ENCODE measurements at places on chromosomes 7 and 10.
A peak's percentile ranks its signal among the peaks of the same experiment; 100 is the strongest.

- H3K27me3 ChIP-seq = no peaks in the 10 kb centered on the region
- DNase-seq = peak; percentile 83
- H3K27ac ChIP-seq = no peak overlapping the region
- no peaks in the 10 kb centered on the region for H3K4me1 ChIP-seq
- no peaks in the 10 kb centered on the region for H3K36me3 ChIP-seq
- no peak overlapping the region for H3K4me3 ChIP-seq
These were observed 9.3 kb downstream of the TCAF1 start for GRCh38 chr7:143892527-143893300.

GRCh38 chr7:107130487-107131220 is 38.1 kb upstream of the HBP1 start:
- peak; percentile 55 for DNase-seq
- peaks cover 7% of the 10 kb centered on the region for H3K4me1 ChIP-seq
- no peaks in the 10 kb centered on the region for H3K36me3 ChIP-seq
- H3K27ac ChIP-seq = no peak overlapping the region
- H3K4me3 ChIP-seq = no peak overlapping the region

GRCh38 chr7:110007320-110008063 is 1083.4 kb upstream of the LRRN3 start:
- H3K4me3 ChIP-seq = no peak overlapping the region
- no peak for DNase-seq
- no peaks in the 10 kb centered on the region for H3K36me3 ChIP-seq

DNA sequence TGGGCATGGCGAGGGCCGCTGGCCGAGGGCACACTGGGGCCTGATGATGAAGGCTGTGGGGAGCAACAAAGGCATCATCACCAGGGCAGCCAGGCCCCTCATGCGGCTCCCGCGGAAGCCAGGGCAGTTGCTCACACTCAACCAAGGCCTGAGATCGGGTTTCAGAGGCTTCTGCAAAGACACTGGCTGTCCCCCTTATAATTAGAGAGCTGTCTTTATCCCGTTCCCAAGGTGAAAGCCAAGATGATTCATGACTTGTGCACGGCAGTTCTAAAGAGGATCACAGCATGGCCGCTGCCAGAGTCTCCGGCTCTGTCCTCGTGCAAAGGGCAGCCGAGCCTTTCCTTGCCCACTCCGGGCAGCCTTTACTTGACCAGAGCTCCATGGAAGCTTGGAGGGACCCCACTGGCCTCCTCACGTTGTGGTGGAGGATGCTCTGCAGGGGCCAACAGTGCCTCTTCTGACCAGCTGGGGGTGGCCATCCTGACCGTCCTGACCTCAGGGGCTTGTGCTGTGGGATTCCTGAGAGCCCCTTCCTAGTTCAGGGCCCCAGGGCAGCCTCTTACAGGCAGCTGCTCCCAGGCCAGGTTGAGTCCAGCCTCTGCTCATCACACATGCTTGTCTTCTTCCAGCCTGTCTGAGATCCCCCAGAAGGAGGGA is 82.3 kb downstream of the PRKAG2 start:
- H3K36me3 ChIP-seq = no peaks in the 10 kb centered on the region
- H3K27me3 ChIP-seq = no peaks in the 10 kb centered on the region
- H3K4me3 ChIP-seq = no peak overlapping the region
- no peaks in the 10 kb centered on the region for H3K4me1 ChIP-seq
- no peak for DNase-seq

DNA sequence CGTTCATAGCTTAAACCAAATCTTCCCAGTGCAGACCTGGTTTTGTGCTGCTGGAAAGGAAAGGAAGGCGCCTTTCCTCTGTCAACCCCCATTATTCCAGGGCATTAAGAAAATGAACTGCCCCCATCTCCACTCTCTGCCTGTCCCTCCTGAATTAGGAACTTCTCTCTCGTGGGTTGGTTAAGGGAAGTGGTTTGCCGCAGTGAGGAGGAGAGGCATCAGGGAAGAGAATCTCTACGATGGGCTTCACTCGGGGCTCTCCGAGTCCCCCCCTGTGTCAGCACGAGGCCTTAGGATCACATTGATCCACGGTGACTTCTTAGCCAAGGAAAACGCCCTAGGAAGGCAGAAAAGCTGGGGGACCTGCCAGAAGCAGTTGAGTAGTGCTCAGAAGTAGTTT is 53.9 kb upstream of the LYZL2 start:
- H3K4me3 ChIP-seq = no peak overlapping the region
- no peaks in the 10 kb centered on the region for H3K36me3 ChIP-seq
- 0 out of 2 replicates have a peak, but pooled peaks cover 2% of the 10 kb centered on the region for H3K4me1 ChIP-seq
- H3K27ac ChIP-seq = no peak overlapping the region

DNA sequence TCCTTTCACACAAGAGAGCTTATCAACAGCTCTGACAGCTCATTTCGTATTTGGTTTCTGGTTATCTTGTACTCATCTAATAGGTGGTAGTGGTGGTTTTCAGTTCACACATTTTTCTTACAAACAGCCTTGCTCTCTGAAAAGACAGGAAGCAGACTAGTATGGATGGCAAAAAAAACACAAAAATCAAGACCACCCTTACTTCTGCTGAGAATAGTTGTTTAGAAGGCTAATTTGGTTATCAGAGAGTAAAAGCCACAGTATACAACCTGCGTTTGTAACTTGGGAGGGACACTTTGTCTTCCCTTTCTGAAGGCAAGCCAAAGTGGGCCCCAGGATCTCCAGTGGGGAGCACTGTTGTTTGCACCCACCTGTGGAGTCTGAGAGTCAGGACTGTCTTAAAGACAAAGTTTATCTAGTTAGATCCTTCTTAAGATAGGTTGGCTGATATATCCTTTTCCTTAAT is 68.0 kb downstream of the PIP4K2A start:
- no peak overlapping the region for H3K27ac ChIP-seq
- no peaks in the 10 kb centered on the region for H3K36me3 ChIP-seq
- H3K4me3 ChIP-seq = no peak overlapping the region
- no peaks in the 10 kb centered on the region for H3K27me3 ChIP-seq
- H3K4me1 ChIP-seq = peaks cover 6% of the 10 kb centered on the region
- DNase-seq = no peak

DNA sequence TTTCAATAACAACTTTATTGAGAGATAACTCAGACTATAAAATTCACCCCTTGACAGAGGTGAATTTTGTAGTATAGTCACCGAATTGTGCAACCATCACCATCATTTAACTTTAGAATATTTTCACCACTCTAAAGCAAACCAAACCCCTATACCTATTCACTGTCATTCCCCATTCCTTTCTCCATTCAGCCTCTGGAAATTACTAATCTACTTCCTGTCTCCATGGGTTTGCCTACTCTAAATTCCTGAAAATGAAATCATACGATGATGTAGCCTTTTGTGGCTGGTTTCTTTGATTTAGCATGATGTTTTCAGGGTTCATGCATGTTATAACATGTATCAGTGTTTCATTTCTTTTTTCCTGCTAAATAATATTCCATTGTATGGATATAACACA is 15.6 kb upstream of the LMTK2 start:
- H3K27me3 ChIP-seq = no peaks in the 10 kb centered on the region
- H3K27ac ChIP-seq = no peak overlapping the region
- H3K4me1 ChIP-seq = no peaks in the 10 kb centered on the region
- H3K36me3 ChIP-seq = no peaks in the 10 kb centered on the region
- DNase-seq = no peak

DNA sequence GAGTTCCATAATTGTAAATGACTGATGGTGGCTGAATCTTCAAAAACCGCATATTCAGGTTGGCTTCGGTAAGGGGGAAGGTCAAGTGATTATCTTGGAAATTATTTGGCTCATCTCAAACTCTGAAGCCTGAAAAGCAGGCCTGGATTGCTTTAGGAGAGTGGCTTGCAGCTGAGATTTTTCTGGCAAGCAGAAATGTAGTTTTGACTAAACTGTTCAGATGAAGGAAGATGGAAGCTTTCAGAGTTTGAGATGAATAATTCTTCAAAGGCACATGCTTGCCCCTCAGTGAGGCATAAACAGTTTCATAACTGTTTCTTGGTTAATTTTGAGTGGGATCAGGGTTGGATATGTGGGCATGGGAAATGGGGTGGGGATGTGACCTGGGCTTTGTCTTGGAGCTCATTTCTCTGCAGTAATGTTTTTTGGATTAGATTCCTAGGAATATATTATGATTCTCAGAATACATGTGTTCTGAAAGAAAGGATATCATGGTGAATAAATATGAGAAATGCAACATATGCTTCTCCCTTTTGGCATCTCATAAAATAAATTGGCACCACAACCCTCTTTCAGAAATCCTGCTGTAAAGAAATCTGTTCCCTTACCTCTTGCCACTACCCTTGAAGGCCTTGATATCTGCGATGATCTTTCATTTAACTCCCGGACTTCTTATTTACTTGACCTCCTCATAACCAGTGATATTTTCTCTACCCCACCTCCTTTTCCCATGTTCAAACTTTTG is 469.2 kb downstream of the ADRA2A start:
- no peak for DNase-seq
- no peaks in the 10 kb centered on the region for H3K4me1 ChIP-seq
- no peaks in the 10 kb centered on the region for H3K36me3 ChIP-seq
- H3K27me3 ChIP-seq = no peaks in the 10 kb centered on the region
- no peak overlapping the region for H3K4me3 ChIP-seq

- no peak overlapping the region for H3K27ac ChIP-seq
- no peaks in the 10 kb centered on the region for H3K36me3 ChIP-seq
- no peaks in the 10 kb centered on the region for H3K27me3 ChIP-seq
- no peak overlapping the region for H3K4me3 ChIP-seq
- H3K4me1 ChIP-seq = no peaks in the 10 kb centered on the region
- DNase-seq = no peak
These were observed 42.1 kb downstream of the KCNH2 start for GRCh38 chr7:150936018-150936417.

- no peaks in the 10 kb centered on the region for H3K36me3 ChIP-seq
- no peak for DNase-seq
- no peaks in the 10 kb centered on the region for H3K4me1 ChIP-seq
- no peaks in the 10 kb centered on the region for H3K27me3 ChIP-seq
These were observed 16.0 kb downstream of the TET1 start for GRCh38 chr10:68576118-68576517.

DNA sequence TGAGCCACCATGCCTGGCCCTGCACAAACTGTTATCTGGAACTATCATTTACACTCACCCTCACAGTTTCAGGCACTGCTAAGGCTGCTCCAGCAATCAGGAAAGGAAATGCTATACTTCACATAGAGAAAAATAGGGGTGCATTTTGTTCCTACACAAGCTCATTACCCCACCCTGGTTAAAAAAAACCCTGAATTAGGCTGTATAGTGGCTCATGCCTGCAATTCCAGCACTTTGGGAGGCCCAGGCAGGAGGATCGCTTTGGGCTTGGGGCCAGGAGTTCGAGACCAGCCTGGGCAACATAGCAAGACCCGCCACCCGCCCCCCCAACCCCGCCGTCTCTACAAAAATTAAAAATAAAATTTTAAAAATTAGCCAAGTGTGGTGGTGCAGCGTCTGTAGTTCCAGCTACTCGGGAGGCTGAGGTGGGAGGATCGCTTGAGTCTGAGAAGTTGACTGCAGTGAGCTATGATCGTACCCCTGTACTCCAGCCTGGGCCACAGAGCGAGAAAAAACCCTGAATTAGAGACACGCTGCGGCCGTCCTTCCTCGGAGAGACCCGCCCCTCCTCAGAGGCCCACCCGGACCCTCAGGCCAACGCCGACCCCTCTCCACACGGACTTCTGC is 539 bp downstream of the PTCD1 start:
- no peak for DNase-seq
- H3K27me3 ChIP-seq = no peaks in the 10 kb centered on the region
- H3K4me3 ChIP-seq = peak overlapping the region; percentile 92
- peaks cover 18% of the 10 kb centered on the region for H3K4me1 ChIP-seq
- H3K36me3 ChIP-seq = peaks cover 4% of the 10 kb centered on the region
- peak overlapping the region; percentile 47 for H3K27ac ChIP-seq

- no peaks in the 10 kb centered on the region for H3K36me3 ChIP-seq
- H3K27me3 ChIP-seq = no peaks in the 10 kb centered on the region
- DNase-seq = no peak
These were observed 626.1 kb upstream of the GALNT17 start for GRCh38 chr7:70505886-70506285.

- H3K27me3 ChIP-seq = no peaks in the 10 kb centered on the region
- H3K27ac ChIP-seq = no peak overlapping the region
- H3K4me3 ChIP-seq = no peak overlapping the region
- no peaks in the 10 kb centered on the region for H3K4me1 ChIP-seq
These were observed 21.8 kb downstream of the NT5C2 start for GRCh38 chr10:103171278-103171677.

GRCh38 chr7:74627661-74628411 is 29.7 kb upstream of the GTF2I start:
- no peak overlapping the region for H3K27ac ChIP-seq
- H3K4me1 ChIP-seq = peaks cover 7% of the 10 kb centered on the region
- no peaks in the 10 kb centered on the region for H3K27me3 ChIP-seq
- no peak overlapping the region for H3K4me3 ChIP-seq

GRCh38 chr10:29346296-29347001 is 57.6 kb downstream of the LYZL1 start:
- no peak overlapping the region for H3K27ac ChIP-seq
- no peaks in the 10 kb centered on the region for H3K36me3 ChIP-seq
- no peak overlapping the region for H3K4me3 ChIP-seq
- no peaks in the 10 kb centered on the region for H3K4me1 ChIP-seq
- DNase-seq = no peak

DNA sequence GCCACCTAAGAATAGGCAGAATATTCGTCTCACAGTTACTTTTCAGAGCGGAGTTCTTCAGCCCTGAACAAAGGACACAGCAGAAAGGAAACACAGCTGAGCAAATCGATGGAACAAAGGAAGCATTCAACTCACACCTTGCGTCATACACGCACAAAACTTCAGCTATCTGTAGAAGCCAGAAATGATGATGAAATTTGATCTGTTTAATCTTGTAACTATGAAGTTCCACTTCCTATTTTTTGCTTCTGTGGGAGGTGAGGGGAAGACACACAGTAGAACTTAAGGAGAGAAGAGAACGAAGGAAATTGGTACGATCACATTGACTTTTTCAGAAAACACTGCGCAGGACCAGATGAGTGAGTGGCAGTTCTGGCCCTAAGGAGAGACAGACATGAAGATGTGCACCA is 26.2 kb downstream of the FAM171A1 start:
- no peak overlapping the region for H3K4me3 ChIP-seq
- peak; percentile 53 for DNase-seq
- H3K27ac ChIP-seq = no peak overlapping the region
- no peaks in the 10 kb centered on the region for H3K36me3 ChIP-seq
- H3K4me1 ChIP-seq = peaks cover 7% of the 10 kb centered on the region

DNA sequence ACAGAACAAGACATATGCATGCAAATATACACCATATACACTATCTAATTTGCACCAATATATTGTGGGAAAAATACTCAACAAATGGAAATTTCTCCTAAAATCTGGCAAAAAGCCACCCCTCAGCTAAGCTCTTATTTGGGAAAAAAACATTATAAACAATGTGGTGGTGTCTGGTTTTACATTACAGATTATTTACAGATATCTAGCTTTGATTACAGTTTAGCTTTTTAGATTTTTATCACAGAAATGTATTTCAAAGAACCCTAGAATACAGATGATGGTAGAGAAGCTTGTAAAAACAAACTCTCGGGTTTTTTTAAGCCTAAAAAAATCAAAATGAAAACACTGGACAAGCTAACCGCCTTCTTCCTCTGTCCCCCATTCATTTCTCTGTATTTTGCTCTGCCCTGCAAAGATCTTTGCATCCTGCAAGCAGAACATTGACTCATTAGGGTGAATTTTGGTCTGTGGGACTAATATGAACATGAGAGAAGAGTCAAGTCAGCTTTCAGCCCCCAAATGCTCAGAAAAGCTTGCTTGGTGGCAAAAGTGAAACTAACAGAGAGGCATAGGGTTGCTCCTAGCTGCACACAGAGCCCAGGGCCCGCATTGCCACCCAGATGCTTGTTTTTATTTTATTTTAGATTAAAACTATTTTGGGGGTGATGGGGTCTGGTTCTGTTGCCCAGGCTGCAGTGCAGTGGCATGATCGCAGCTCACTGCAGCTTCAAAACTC is 88.8 kb upstream of the LYZL1 start:
- no peaks in the 10 kb centered on the region for H3K27me3 ChIP-seq
- DNase-seq = no peak
- no peaks in the 10 kb centered on the region for H3K36me3 ChIP-seq
- no peaks in the 10 kb centered on the region for H3K4me1 ChIP-seq

All from Karpas-422 (cell line).